Stimulated activated naive CD4-positive, alpha-beta T cell treated with Interleukin-2 at 50 U/mL for 16 hours (primary cell): ENCODE measurements at places on chromosomes 2 and 18.

DNA sequence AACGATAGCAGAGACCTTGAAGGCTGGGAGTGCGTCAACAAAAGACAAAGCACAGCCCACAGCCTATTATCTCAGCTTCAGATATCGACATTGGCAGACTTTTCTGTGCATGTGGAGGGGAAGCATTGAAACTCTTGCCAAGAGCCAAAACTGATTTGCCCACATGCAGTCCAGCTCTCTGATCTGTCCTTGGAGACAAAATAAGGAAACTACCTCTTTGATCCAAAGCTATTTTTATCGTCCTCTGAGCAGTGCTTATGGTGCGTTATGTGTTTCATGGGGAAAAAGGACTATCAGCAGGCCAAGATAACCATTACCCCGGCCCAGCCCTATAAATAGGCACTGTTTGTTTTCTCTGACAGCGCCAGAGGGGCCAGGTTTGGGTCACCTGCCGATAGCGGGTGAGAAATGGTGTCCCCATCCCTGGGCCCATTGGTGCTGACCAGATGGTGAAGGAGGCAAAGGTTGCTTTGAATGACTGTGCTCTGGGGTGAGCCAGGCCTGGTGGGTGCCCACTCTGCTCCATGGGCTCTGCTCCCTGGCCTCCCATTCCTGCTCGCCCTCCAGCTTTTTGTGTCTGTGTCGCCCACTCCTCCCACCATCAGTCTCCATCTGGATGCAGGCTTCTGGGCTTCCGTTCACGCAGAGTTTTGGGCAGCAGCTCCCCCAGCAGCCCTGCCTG lies 176.1 kb upstream of the HS6ST1 start:
- DNase-seq: no peak

- DNase-seq: no peak
Observed at GRCh38 chr2:202406445-202406978, 30.4 kb downstream of the BMPR2 start.

DNA sequence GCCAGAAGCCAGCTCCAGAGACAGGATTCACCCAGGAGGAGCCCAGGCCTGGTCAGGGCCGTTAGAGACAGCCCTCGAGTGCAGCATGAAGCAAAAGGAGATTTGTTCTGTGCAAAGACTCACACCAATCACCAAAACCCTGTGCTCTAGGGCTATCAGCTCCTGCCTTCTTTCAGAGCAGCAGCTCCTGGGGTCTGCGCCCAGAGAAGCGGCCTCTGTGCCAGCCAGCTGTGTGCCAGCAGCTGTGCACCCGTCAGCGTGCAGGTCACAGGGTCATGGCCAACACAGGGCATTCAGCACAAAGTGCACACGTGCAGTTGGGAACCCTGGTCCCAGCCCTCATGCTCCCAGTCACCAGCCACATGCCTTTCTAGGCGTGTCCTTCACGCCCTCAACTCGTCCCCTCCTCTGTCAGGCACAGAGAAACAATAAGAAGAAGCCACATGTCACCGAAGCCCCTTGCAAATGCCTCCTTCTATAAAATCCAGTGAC lies 49.3 kb downstream of the ZNF516 start:
- DNase-seq: no peak

DNA sequence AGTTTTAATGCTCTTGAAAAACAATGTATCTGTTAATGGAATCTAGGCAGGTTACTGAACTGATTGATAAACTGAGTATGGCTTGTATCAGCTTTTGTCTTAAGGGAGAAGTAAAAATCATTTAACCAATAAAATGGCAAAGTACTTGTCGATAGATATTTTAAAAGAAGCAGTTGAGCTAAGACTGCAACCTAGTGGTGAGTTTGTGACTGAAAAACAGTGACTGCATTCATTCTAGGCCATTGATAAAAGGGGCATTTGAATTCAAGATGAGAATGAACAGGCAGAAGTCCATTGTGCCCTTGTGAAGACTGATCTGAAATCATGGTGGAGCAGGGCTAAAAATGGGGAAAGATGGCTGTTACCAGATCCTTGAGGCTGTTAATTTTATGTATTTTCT lies 59.4 kb upstream of the MSTN start:
- DNase-seq: no peak

- DNase-seq: no peak
Observed at GRCh38 chr18:75129717-75130477, 79.0 kb downstream of the PTGR3 start.

DNA sequence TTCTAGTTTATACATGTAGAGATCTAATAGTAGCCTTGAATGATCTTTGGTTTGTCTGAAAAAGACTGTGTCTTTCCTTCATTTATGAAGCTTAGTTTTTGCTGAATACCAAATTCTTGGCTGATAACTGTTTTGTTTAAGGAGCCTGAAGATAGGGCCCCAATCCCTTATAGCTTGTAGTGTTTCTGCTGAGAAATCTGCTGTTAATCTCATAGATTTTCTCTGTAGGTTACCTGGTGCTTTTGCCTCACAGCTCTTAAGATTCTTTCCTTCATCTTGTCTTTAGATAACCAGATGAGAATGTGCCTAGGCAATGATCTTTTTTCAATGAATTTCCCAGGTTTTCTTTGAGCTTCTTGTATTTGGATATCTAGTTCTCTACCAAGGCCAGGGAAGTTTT lies 562.1 kb downstream of the XIRP2 start:
- DNase-seq: no peak

DNA sequence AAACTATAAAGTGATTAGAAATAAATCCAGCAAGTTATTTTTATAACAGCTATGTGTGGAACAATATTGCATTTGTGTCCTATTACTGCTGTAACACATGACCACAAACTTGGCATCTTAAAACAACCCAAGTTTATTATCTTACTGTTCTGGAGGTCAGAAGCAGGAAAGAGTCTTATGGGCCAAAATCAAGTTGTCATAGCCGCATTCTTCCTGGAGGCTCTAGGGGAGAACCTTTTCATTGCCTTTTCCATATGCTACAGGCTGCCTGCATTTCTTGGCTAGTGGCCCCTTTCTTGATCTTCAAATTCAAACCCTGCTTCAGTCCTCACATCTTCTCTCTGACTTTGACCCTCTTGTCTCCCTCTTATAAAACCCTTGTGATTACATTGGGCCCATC lies 27.0 kb upstream of the HNRNPLL start:
- DNase-seq: no peak

DNA sequence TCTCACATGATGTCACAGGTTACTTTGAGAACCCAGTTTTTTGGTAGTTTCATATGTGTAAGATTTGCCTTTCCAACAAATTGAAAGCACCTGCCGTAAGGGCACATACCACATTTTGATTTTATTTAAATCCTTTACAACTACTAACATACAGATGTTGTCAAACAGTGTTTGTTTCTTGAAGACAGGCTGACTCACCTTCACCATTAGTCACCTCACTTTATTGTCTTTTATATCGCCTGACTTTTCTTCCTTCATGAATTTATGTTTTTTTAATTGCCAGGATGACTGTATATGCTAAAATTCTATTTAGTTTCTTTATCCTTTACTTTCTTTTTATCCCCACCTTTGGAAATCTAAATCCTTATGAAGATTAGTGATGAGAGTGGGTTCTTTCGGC lies 886.7 kb downstream of the SUCLG1 start:
- DNase-seq: no peak

DNA sequence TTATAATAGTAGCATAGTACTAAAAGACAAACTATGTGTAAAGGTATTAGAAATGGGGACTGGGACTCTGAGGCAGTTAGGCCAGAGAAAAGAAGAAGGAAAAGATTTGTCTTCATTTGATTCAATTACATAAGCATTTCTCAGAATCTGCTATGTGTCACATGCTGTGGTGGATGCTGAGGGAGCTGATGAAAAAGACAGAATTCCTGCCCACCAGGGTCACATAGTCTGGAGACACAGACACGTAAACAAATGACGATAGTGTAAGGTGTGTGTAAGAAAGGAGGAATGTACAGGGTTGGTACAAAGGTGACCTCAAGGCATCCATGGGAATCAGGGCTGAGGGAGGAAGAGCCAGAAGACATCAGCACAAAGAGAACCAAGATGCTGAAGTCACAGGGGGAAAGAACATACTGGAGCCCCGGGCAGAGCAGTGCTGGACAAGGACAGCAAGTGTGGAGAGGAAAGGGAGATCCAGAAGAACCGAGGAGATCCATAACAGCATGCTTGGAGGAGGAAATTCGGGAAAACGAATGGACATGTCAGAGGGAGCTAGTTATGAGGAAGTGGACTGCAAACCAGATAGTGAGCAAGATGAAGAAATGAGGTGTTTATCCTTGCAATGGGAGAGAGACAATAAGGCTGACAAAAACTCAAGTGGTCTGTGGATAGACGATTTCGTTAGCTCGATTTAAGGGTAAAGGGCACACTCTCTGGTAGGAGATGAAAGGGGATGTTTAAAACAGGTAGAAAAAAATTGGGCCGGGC lies 1.2 kb upstream of the MAPRE3 start:
- DNase-seq: no peak

- no peak for DNase-seq
Observed at GRCh38 chr18:56637711-56638231, 621 bp downstream of the TXNL1 start.

- no peak for DNase-seq
Observed at GRCh38 chr18:37445368-37445767, 120.2 kb downstream of the CELF4 start.

DNA sequence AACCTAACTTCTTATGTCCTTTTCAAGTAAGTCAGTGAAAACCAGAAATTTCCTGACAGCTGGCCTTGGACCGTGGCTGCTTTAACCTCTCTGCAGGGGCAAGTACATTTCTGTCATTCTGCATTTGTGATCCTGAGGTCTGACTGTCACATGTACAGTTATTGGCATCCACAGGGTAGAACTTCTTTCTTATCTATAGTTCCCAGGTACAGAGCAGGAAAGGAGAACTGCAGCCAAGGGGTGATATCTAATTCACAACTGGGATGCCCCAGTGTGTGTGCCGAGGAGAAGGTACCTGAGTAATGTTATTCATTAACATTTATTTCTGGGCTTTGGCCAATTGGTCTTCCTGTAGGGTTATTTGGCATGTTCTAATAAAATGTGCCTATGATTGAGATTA lies 468.9 kb downstream of the PARD3B start:
- no peak for DNase-seq

DNA sequence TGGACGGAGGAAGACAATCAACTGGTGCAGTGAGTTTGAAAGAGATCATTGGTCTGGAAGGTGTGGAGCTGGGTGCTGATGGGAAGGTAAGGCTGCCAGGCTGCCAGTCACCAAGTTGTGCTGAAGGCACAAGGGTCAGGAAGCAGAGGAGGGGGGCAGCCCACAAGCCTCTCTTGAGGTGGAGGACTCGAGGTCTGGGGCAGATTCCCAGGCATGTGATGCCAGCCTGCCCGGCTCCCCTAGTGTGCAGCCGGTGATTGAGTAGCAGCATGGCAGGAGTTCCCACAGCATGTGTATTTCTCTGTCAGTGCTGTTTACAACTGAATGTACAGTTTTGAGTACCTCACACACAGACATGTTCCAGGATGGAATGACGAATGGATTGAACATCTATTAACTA lies 99.3 kb downstream of the CABLES1 start:
- DNase-seq: no peak

- DNase-seq: no peak
Observed at GRCh38 chr18:59271606-59272220, 1.5 kb downstream of the RAX start.

DNA sequence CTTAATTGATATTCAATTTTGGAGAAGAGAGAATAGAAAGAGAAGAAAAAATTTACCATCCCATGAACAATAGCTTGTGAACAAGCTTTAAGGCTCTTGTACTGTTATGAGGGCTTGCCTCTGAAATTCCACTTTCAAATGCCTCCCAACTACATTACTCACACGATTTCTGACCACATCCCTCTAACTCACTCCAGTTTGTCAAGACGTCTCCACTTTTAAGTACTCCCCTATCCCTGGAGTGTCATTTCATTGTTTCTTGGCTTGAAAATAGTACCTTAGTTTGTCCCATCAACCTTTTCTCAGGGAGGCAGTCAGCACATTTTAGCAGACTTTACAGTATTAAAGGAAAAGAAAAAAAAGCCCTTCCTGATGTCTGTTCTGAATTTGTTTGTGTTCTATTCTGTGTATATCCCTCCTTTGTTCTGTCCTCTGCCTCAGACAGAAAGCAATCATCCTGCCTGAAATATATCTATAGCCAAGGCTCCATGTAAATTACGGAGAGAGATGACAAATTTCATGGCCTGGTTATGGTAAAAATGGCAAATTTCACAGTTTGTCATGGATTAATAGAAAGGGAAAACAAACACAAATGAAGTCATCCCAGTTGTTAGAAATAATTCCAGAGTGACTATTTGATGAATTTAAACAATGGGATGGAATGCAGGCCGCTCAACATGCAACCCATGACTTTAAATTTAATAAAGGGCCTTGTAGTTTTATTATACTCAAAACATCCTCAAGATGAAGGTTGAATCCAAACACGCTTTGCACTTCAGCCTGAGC lies 228.8 kb downstream of the ETAA1 start:
- DNase-seq: no peak

- no peak for DNase-seq
Observed at GRCh38 chr2:30334762-30335363, 103.5 kb downstream of the LBH start.

DNA sequence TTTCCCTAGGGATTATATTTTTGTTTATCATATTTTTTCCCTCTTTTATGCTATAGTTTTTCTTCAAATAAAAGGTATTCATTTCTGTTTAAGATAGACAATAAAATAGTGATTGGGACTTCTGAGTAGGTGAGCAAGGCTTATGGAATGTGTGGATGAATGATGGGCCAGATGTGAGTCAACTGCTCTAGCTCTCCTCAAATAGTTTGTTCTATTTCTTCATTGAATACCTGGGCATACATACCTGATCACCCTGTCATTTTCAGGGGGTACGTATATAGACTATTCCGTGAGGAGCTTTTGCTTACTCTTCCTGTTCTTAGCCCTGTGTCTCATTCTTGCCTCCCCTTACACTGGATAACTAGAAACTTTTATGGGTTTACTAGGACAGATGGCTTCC lies 41.9 kb downstream of the BABAM2 start:
- no peak for DNase-seq

GRCh38 chr2:120464448-120464931 lies 118.6 kb downstream of the INHBB start:
- no peak for DNase-seq

- no peak for DNase-seq
Observed at GRCh38 chr2:21155365-21156136, 31.8 kb downstream of the TDRD15 start.

GRCh38 chr2:238299803-238300202 lies 11.4 kb upstream of the PER2 start:
- no peak for DNase-seq

DNA sequence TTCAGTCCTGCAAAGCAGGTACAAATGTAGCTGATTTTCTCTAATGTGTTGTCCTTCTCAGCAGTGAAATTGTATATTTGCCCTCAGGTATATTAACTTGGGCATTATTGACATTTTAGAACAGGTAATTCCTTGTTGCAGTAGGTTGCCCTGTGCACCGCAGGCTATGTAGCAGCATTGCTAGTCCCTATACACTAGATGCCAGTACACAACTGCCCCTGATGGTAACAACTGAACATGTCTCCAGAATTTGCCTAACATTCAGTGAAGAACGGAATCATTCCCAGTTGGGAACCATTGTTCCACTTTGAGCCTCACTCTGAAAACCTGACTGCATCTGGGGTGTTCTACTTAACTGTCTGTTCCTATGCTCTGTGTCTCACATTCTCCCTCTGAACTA lies 23.1 kb upstream of the TFPI start:
- no peak for DNase-seq

GRCh38 chr2:161422816-161423403 lies 6.8 kb downstream of the TBR1 start:
- DNase-seq: no peak

GRCh38 chr2:44093970-44094369 lies 74.7 kb upstream of the PPM1B start:
- no peak for DNase-seq
